T-cell (primary cell): ENCODE measurements at places on chromosomes 13 and 19. TPM values are rescaled to one million over a fixed set of nuclear protein-coding genes. Genes with fewer than 3 reads are reported as not detected.

GRCh38 chr13:50124536-50125303 lies 109.5 kb downstream of the KCNRG start:
- DNase-seq = peak; percentile 98

GRCh38 chr19:50537769-50538230 lies 24.1 kb upstream of the ASPDH start:
- DNase-seq = peak; percentile 41

- DNase-seq = no peak
Measured at GRCh38 chr13:90933097-90933826, 414.2 kb upstream of the MIR17HG start.

GRCh38 chr13:28022848-28023518 lies 34.5 kb upstream of the URAD start:
- DNase-seq = no peak

- peak; percentile 14 for DNase-seq
Measured at GRCh38 chr19:12137221-12137940, 2.8 kb downstream of the ZNF20 start.

DNA sequence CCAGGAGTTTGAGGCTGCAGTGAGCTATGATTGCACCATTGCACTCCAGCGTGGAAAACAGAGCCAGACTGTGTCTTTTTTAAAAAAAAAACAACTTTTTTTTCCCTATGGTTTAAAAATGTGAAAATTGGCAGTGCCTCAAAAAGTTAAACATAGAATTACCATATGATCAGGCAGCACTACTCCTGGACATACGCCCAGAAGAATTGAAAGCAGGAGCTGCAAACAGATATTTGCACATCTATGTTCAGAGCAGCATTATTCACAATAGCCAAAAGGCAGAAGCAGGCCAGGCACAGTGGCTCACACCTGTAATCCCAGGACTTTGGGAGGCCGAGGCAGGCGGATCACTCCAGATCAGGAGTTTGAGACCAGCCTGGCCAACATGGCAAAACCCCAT lies 3.8 kb upstream of the RETN start:
- DNase-seq = no peak

The ZNF491 gene
- 0.77 TPM for total RNA-seq

The PRKCG gene
- total RNA-seq = not detected

The ANGPTL4 gene
- total RNA-seq = not detected

The SLC17A7 gene
- total RNA-seq = not detected
